ENCODE measurements at places on chromosomes 4 and X. TPM values are rescaled to one million over a fixed set of nuclear protein-coding genes. Genes with fewer than 3 reads are reported as not detected.
A peak's percentile ranks its signal among the peaks of the same experiment; 100 is the strongest.

GRCh38 chr4:187204389-187204918 lies 480.8 kb upstream of the FAT1 start:
- DNase-seq = no peak

DNA sequence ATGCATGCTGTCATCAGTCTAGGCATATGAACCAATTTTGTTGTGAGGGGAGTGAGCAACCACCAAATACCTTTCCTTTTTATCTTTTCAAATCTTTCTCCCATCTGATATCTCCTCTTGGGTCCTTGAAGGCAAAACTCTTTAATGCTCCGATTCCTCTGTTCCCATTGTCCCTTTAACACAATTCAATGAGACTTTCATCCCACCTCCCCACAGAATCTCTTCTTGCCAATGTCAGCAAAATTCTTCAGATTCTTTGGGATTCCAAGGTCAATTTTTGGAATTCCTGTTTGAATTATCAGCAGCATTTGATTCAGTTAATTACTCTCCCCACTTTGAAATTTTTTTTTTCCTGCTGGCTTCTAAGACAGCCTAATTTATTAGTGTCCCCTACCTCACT lies 232.7 kb downstream of the COX7B2 start:
- no peak for DNase-seq

DNA sequence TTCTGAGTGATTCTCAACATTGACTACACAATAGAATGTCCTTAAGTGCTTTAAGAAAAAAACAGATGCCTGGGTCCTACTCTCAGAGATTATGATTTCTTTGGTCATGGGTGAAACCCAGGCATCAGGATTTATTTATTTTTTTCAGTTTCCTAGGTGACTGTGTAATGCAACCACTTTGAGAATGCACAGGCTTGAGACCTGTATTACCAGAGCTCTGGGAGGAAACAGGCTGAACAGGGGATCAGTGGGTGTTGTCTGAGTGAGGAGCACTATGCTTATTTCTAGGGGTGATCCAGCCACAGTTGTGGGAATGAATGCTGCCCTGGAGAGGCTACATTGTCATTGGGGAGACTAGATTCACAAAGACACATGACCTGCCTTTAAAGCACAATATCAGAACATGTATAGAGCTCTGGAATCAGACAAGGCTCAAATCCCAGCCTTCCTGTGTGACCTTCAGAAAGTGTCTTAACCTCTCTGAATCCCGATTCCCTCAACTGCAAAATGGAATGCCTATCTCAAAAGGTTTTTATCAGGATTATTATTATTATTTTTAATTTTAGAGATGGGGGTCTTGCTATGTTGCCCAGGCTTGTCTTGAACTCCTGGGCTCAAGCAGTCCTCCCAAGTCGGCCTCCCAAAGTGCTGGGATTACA lies 61.6 kb upstream of the PRPS1 start:
- no peak for DNase-seq

DNA sequence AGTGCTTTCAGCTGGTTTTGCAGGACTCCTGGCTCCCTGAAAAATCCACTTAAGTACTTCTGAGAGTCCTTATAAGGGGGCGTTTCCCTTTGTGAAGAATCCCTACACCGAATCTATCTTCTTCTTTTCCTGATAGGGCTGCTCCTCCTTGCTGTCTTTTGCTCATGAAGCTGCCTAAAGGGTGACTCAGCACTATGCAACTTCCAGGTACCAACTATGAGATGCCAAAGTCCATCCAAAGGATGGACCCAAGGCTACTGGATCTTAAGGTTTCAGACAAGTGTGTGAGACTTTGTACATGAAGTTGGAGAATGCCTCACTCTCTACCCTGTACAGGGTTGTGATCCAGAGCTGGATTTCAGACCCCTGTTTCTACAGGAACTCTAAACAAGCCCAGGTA lies 485.0 kb upstream of the FAT1 start:
- no peak for DNase-seq

The BOD1L1 gene
- 32.4 TPM for total RNA-seq

The DUX4 gene
- total RNA-seq = not detected

DNA sequence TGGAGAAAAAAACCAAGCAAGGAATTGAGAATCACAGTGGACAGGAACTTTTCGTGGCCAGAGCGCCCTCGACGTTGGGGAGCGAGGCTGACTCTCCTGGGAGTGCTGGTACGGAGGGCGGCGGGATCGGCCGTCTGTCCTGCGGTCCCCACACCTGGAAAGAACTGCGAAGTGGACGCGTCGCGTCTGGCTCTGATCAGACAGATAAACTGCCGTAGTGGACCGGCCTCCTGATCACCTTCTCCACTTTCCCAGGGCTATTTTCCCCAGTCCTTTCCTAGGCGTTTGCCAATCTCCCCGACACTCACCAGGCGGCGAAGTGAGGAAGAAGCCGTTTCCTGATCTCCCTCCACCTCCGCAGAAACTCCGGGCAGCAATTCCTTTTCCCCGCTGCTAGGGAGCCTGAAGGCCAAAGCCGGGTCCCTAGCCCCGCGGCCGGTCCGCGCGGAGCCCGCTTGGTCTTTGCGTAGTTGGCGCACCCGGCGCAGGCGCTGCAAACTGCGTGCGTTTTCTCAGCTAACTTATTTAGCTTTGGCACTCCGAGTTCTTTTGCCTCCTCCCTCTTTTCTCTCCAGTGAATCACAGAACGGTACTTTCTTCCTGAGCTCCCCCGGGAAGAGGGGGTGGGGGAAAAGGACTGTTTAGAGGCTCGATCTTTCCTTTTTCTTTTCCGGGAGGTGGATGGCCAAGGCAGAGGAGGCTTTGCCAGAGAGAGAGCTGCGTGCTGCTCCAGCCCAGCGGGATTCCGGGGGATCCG lies at the start of gene ARSJ:
Gene ARSJ (minus strand): TSS at position 500 of the 757 bp plus-strand sequence. CDS start 813 bp downstream, outside the sequence.
- peak; percentile 72 for DNase-seq

Data from WTC11 (cell line).